Occipital lobe (tissue), 3 donors: ENCODE measurements at places on chromosomes 1 and 21. TPM values are rescaled to one million over a fixed set of nuclear protein-coding genes. Genes with fewer than 3 reads are reported as not detected.

The PPIAL4G gene
- total RNA-seq, result 0.31 TPM

DNA sequence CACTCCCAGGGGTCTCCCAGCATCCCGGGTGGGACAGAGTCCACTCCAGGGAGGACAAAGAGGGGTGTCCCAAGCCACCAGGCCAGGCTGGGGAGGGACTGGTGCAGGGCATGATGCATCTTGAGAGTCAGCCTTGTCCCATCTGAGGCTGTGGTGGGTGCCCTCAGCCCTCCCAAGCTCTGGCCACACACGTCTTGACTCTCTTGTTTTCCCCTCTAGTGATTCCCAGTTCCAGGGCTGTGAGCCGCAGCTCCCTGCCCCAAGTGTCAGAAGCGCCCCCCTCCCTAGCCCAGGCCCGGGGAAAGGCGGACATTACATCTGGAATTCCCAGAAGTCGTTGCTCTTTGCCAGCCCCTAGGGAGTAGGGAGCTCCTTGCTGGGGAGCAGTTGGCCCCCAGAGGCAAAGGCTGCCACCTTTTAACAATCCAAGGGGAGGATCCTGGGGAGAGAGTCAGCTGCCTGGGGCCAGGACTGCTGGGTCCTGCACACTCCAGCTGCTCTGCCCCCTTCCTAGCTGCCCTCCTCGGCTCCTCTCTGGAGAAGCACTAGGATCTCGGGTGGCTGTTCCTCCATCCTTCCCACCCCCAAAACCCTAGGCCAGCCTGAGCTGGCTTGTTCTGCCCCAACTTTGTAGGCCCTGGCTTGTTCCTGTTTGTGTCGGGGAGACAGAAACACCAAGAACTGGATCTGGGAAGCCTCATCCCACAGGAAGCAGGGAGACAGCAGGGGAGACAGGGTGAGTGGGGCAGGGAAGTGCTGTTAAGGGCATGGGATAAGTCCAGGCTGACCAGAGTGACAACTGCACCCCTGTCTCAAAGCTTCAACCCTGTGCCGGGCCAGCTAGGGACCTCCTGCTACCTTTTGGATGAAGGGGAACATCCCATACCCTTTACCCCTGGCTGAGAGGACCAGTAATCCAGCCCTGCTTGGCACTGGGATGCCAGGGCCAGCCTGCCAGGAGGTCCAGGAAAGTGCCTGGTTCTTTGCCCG lies 3.2 kb upstream of the PTPN7 start:
- no peak for DNase-seq

DNA sequence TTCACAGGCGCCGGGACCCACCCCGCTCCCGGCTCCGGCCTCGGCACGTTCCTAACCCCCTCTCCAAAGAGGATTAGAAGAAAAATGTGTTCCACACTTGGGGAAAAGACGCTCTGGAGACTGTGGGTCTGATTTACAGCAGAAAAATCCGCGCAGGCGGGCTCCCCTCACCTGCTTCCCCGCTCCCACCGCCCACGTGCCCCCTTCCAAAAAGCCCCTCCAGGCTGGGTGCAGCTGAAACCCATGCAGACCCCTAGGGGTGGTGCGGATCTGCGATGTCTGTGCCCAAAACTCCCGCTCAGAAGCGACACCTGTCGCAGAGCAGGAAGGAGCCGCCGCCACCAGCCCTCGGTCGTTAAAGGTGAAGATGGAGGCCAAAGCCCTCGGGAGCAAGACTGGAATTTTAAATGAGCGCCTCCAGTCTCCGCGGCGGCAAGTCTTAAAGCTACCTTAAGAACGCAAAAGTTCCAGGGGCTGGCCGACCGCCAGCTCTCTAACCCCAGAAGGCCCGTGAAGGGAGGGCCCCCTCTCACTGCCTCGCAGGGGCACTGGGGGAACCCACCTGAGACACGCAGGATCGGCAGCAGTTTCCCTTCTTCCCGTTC lies 688 bp upstream of the CHD5 start:
- DNase-seq, result no peak

The AGO4 gene
- 102 TPM for total RNA-seq

The S100PBP gene
- 42.7 TPM for total RNA-seq

The C1orf94 gene
- 0.31 TPM for total RNA-seq

- DNase-seq, result no peak
These were observed 263.6 kb upstream of the USP24 start for GRCh38 chr1:55478742-55479141.

The DENND2D gene
- total RNA-seq, result 0.94 TPM
